Kidney (tissue), 22 donors: ENCODE measurements at places on chromosomes 12 and 14.
A peak's percentile ranks its signal among the peaks of the same experiment; 100 is the strongest.

GRCh38 chr12:56670836-56671235, 17.2 kb downstream of the PTGES3 start:
- peak; percentile 13 for DNase-seq

DNA sequence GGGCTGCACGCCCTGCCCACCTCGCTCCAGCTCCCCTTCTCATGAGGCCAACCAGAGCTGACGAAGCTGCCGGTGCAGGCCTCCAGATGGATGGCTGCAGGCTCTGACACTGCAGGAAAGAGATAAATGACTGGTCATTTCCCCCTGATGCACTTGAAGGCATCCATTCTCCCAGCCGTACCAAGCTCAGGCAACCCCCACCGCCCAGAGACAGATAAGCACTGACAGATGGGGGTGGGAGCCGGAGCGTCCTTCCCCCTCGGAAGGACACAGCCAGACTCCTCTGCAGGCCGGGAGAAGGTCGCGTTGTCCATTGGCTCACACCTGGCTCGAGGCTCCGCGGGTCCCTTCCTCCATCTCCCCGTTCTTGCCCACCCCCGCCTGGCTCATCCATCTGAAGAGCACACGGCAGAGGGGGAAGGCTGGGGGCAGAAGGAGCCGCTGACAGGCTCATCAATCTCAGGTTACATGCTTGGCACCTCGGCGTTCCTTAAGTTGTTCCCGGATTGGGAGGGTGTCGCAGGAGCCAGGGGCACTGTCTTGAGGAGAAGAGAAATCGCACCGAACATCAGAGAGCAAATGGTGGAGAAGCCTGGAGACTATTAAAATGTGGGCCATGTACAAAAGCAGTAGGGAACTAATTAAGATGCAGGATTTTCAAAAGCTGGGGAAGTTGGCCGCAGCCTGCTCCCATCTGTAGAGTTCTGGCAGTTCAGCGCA, 151.6 kb downstream of the DPF3 start:
- DNase-seq: peak; percentile 81

DNA sequence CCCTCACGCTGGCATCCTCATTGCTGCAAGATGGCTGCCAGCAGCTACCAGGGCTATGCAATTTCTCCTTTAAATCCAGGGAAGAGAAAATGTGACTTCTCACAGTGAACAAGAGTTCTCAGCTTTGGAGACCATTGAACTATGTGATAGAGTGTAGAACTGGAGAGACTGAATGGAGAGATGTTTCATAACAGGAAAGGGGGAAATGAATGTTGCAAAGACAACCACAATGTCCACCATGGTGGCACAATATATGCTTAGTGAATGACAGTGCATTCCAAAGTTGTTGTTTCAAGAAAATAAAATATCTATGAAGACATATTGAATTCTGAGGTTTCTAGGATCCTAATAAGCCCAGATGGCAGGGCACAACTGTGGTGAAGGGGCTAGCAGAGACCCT, 13.2 kb upstream of the COCH start:
- no peak for DNase-seq

DNA sequence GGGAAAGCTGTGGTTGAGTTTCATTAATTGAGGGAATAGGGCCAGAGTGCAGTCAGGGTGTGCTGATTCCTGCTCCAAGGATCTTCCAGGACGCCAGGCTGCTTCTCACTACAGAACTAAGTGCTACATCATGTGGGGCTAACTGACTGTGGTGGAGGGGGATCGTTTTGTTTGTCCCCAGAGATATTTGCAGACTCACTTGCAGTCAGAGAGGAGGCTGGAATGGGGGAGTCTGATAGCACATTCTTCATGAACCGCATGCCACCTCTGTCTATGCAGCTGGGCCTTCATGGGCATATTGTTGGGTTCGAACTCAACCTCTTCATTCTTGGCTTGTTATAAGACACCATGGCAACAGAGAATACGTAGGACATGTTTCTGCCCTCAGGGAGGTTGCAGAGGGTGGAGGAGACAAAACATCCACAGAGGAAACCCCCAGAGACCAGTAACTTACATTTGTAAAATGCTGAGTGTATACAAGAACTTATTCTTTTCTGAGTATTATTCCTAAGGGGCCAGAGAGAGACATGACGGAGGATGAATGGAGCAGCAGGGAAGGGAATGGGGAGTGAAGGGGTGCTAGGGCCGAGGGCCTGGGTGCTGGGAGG, 13.0 kb downstream of the KRT7 start:
- DNase-seq: no peak
